NB4 (cell line): ENCODE measurements at places on chromosomes 6 and 20.

DNA sequence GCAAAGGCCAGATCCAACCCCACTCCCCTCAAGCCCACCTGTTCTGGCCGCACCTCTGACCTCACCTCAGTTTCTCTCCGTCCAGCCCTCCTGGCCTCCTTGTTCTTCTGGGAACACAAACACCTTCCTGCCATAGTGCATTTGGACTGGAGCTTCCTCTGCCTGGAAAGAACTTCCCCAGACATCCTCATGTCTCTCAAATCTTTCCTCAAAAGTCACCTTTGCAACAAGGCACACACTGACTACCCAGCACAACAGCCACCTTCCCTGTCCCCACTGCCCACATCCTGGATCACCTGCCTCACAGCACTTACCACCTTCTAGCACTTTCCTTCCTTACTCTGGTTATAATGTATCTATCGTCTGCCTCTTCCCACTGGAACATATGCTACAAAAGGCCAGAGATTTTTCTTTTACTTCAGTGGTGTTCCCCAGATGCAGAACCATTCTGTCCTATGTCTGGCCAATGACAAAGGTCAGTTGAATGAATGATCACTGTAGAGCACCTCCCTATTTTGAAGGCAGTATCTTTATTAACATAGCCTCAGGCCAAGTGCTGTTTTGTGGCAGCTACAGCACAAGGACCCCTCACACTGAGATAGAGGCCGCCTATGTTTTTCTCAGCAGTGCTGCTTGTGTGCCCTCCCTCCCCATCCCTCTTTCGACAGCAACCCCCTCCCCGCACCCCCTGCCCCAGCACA lies 4.1 kb downstream of the HLA-B start:
- no peak for DNase-seq

DNA sequence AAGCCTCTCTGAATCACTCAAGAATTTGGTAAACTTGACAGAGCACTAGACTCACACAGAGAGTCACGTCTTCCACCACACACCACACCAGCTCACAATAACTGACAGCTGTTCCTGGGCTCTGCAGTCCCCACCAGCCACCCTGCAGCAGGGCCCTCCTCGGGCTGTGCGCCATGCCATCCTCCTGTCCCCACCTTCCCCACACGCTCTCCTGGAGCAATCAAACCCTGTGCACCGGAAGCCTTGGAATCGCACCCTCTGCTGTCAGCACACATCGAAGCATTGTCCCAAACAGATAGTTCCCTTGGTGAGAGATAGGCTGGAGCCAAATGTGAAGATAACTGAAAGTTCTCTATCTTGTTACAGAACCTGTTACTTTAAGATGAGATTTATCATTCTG lies 191.0 kb downstream of the TBXT start:
- DNase-seq, result no peak

DNA sequence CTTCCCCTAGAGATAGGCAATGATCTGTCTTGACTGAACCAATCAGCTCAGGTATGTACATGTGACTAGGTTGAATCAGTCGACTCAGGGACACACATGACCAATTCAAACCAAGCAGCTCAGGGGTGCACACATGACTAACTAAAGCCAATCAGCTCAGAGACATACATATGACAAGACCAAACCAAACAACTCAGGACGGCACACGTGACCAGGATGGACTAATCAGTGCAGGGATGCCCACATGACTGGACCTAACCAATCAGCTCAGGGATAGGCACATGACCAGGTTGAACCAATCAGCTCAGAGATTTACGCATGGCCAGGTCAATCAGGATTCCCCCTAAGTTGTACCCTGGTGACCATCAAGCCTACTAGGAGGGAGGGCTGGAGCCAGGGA lies 310.3 kb downstream of the CDH26 start:
- no peak for DNase-seq

DNA sequence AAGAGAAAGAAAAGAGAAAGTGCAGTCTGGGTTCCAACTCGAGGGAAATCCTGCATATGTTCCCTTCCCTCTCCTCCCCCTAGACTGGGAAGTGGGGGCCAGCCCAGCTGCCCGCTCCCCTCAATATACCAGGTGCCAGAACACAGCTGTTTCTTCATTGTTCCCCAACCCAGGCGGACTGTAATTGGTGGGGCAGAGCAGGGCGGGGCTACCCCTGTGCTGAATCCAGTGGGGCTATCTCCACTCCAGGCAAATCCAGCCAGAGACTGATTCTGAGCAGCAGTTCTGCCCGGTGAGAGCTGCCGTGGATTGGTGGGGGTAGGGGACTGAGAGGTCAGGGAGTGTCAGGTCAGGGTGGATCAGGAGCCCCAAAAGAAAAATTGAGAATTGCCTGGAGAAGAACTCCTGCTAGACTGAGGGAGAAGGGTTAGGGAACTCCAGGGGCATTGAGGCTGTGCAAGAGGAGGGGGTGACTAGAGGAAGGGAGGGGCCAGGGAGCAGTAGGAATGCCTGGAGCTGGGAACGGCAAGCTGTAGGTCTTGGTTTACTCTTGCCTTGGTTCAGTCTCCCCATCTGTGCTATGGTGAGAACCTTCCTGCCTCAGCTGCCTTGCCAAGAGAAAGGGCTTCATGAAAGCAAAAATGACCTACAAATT lies at the start of gene MYMX:
TSS of gene MYMX (plus strand) at position 250 of the 655 bp plus-strand sequence. CDS start 546 bp downstream, outside the sequence.
- DNase-seq, result no peak

GRCh38 chr6:33490621-33491020 lies 36.2 kb downstream of the ZBTB9 start:
- DNase-seq, result no peak

- no peak for DNase-seq
These were observed 6.5 kb downstream of the MDGA1 start for GRCh38 chr6:37690964-37691735.

DNA sequence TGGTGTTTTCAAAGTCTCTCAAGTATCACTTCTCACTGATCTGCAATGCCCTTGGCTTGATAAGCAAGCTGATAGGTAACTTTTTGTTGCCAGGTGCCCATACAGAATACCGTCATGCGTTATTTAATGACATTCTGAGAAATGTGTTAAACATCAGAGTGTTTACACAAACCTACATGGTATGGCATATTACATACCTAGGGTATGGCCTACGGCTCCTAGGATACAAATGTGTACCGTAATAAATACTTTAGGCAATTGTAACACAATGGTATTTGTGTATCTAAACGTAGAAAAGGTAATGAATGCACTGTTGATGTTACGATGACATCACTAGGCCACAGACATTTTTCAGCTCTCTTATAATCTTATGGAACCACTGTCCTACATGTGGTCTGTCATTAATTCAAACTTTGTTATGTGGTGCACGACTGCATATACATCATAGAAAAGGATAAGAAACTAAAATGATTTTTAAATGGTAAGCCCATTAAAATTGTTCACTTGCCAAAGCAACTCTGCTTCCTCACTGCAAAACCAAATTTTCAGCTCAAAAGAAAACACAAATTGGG lies 35.7 kb downstream of the CSNK2A1 start:
- no peak for DNase-seq

- no peak for DNase-seq
These were observed 129.3 kb upstream of the TOP1 start for GRCh38 chr20:40899344-40899743.

DNA sequence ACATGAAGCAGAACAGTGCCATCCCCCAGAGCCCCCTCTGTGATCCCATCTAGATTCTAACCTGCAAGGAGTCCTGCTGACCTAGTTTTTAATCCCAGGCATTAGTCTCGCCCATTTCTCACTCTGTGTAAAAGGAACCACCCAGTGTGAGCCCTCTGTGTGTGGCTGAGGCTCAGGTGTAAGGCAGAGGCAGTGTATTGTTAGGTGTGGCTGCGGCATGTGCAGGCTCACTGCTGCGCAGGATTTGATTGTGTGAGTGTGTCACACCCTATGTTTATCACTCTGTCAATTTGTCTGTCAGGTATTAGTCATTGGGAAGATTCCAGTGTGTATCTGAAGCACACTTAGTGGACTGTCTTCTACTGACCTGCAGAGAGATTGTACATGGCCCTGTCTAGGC lies 13.7 kb upstream of the CST8 start:
- no peak for DNase-seq

DNA sequence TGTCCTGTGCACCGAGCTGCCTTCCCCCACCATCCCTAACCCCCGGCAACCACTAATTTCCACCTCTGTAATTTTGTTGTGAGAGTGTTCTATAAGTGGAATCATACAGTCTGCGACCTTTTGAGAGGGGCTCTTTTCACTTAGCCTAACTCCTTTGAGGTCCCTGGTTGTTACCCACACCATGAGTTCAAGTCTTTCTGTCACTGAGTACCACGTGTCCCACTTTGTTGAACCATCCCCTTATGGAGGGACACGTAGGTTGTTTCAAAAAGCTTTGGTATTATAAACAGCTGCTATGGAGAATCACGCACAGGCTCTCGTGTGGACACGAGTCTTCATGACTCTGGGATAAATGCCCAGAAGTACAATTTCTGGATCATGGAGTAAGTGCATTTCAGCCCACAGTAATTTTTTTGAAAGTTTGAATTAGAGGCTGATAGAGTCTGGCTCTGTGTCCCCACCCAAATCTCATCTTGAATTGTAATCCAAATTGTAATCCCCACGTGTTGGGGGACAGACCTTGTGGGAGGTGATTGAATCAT lies 9.5 kb downstream of the FAM209B start:
- no peak for DNase-seq

DNA sequence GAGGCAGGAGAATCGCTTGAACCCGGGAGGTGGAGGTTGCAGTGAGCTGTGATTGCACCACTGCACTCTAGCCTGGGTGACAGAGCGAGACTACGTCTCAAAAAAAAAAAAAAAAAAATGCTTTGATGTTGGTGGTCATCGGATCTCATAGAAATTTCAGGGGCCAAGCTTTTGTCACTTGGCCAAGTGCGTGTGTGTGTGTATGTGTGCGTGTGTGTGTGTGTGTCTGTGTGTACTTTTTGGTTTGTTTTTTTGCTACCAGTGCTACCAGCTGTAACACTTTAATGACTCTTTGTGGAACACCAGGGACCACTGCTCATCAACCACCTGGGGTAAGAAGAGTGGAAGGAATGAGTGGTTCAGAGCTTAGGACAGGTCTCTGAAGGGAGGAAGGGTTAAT lies 49.7 kb downstream of the TRAF3IP2 start:
- DNase-seq, result no peak

- DNase-seq, result no peak
These were observed 238.6 kb downstream of the LRFN2 start for GRCh38 chr6:40348591-40348990.

DNA sequence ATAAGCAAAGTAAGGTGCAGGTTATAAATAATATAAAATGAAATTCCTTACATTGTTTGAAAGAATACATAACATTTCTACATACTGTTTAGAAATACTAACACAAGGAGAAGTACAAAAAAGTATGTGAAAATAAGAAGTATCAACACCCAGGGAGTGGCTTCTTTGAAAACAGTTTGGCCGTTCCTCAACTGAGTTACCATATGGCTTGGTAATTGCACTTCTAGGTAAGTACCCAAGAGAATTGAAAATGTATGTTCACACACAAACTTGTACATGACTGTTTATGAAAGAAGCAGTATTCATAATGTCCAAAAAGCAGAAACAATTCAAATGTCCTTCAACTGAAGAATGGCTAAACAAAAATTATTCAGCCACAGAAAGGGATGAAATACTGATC lies 30.7 kb downstream of the PAK5 start:
- DNase-seq, result no peak

- no peak for DNase-seq
These were observed 28.3 kb downstream of the ZNF292 start for GRCh38 chr6:87183687-87184086.

DNA sequence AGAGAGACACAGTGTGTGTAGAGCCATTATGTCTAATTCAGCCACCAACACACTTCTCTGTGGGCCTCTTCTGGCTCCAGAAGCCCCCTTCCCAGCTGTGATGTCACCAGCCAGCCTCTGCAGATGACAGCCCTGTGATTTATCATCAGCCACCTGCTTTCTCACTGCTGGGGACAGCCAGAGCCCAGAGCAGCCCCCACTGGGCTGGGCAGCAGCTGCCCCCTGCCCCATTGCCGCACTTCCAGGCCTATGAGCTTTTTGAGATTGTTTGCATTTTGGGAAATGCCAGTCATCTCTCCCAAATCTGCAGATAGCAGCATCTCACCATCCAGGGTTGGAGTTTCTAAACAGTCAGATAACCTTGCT lies 21.9 kb upstream of the STX16 start:
- DNase-seq, result no peak

- DNase-seq, result peak; percentile 21
These were observed 92.8 kb upstream of the EEF1E1 start for GRCh38 chr6:8195040-8195713.

- no peak for DNase-seq
These were observed 3.0 kb downstream of the ARFRP1 start for GRCh38 chr20:63704749-63705117.

GRCh38 chr6:72032086-72032485 lies 145.7 kb downstream of the RIMS1 start:
- DNase-seq, result no peak

GRCh38 chr20:59405226-59406200 lies 105.1 kb downstream of the EDN3 start:
- no peak for DNase-seq

GRCh38 chr6:122400462-122401089 lies 1.1 kb downstream of the HSF2 start:
- DNase-seq, result peak; percentile 18

- DNase-seq, result no peak
These were observed 43.3 kb downstream of the SNX5 start for GRCh38 chr20:17925141-17925939.

- DNase-seq, result no peak
These were observed 12.8 kb downstream of the UNC93A start for GRCh38 chr6:167303675-167304625.

DNA sequence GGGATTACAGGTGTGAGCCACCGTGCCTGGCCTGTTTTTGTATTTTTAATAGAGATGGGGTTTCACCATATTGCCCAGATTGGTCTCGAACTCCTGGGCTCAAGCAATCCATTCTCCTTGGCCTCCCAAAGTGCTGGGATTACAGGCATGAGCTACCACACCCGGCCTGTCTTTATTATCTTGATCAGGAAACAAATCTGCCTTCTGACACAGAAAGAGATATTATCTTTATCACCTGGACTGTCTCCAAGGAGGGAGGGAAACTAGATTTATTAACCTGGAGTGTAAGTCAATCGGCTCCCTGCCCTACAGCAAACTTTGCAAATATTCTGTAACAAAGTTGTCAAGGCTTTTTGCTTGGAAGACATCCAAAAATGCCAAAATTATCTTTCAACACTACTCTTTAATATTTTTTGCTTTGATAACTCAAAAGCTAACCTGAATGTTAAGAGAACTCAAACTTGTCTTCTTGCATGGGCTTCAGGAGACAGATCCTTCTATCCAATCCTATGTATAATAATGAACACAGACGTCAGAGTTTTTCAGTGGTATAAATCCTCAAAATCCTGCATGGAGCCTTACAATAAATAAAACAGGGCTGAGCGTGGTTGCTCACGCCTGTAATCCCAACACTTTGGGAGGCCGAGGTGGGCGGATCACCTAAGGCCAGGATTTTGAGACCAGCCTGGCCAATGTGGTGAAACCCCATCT lies 85.0 kb upstream of the LOC128125822 start:
- no peak for DNase-seq

- DNase-seq, result no peak
These were observed at the start of gene JPH2 for GRCh38 chr20:44187054-44187771. Gene JPH2, minus strand, starts transcription at chr20:44187188. Its CDS starts 483 bp downstream, at chr20:44186705.
